ENCODE measurements at places on chromosomes 2 and 18. TPM values are rescaled to one million over a fixed set of nuclear protein-coding genes. Genes with fewer than 3 reads are reported as not detected.

HOXD13 gene
- total RNA-seq = not detected

FOSL2 gene
- total RNA-seq = 15.3 TPM

CROCC2 gene
- total RNA-seq = not detected

ELMOD3 gene
- 14.3 TPM for total RNA-seq

LRP1B gene
- under 0.01 TPM for total RNA-seq

LDAH gene
- total RNA-seq = 17.9 TPM

TMEM169 gene
- total RNA-seq = not detected

TBR1 gene
- total RNA-seq = under 0.01 TPM

MRPS9 gene
- 31.8 TPM for total RNA-seq

TCF23 gene
- not detected for total RNA-seq

IL36RN gene
- not detected for total RNA-seq

VWA3B gene
- total RNA-seq = not detected

TMEM200C gene
- 2.3 TPM for total RNA-seq

LIPG gene
- 88.9 TPM for total RNA-seq

ZBTB7C gene
- total RNA-seq = not detected

FAP gene
- 7.1 TPM for total RNA-seq

SLC40A1 gene
- total RNA-seq = 4.5 TPM

BCL11A gene
- under 0.01 TPM for total RNA-seq

TMEM247 gene
- not detected for total RNA-seq

CDCA7 gene
- total RNA-seq = 12.0 TPM

KCNIP3 gene
- 0.97 TPM for total RNA-seq

TFCP2L1 gene
- total RNA-seq = not detected

SLC4A3 gene
- total RNA-seq = under 0.01 TPM

CD8B2 gene
- not detected for total RNA-seq

VWC2L gene
- not detected for total RNA-seq

IL18R1 gene
- 3.0 TPM for total RNA-seq

UCN gene
- 0.46 TPM for total RNA-seq
